ENCODE measurements at places on chromosomes 12 and 14.

GRCh38 chr12:124730455-124730932 lies 133.2 kb downstream of the SCARB1 start:
- DNase-seq: no peak

- DNase-seq: no peak
Measured at GRCh38 chr14:94396628-94397225, 8.3 kb upstream of the SERPINA1 start.

DNA sequence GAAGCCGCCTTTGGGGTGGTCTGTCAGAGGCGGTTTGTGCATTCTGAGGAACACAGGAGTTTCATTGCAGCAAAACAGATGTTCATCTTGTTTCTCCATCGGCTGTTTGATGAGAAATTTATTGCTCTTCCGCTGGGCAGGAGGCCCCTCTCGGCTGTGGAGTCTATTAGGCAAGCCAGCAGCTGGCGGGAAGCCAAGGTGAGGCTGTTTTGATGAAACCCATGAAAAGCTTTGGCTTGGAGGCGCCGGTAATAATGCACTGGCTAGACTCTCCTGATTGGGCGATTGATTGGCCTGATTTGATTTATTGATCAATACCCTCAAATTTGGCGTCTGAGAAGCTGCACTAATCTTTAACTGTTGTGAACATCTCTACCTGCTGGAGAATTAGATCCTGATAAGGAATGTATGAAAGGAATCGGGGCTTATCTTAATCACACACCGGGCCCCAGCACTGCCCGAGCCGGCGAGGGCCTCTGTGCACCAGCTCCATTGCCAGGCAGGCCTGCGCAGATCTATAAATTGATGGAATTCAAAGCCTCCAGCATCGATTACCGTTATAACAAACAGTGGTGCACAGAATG lies 187.7 kb downstream of the PHETA1 start:
- DNase-seq: no peak

DNA sequence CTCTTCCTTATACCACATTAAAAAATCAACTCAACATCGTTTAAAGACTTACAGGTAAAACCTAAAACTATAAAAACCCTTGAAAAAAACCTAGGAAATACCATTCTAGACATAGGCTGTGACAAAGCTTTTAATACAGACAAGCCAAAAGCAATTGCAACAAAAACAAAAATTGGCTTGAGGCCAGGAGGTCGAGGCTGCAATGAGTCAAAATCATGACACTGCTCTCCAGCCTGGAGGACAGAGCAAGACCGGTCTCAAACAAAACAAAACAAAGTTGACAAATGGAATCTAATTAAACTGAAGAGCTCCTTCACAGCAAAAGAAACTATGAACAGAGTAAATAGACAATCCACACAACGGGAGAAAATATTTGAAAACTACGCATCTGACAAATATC lies 1057.8 kb downstream of the FSCB start:
- no peak for DNase-seq

GRCh38 chr12:116604951-116605641 lies 45.9 kb downstream of the MAP1LC3B2 start:
- DNase-seq: no peak

DNA sequence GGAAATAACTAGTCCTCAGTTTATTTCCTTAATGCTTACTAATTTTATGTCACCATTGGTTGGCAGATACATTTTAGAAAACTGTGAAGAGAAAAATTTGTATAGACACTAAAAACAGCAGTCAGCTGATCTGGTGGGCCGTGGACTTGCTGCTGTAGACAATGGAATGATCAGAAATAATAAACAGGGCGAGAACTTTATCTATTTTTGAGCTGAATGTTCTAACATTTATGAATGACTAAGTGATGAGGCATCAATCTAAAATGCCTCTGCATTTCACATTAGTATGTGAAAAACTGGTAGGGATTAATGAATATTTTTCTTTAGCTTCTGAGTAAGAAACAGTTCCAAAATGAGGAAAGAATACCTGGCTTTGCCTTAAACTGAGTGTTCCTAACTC lies 24.8 kb upstream of the PKP2 start:
- DNase-seq: no peak

Data from stimulated activated CD4-positive, alpha-beta T cell treated with anti-CD3 and anti-CD28 coated beads, Interleukin-4, amount 100 ng/mL, for 4 hours (primary cell).